ENCODE measurements at places on chromosomes 3 and 15.

DNA sequence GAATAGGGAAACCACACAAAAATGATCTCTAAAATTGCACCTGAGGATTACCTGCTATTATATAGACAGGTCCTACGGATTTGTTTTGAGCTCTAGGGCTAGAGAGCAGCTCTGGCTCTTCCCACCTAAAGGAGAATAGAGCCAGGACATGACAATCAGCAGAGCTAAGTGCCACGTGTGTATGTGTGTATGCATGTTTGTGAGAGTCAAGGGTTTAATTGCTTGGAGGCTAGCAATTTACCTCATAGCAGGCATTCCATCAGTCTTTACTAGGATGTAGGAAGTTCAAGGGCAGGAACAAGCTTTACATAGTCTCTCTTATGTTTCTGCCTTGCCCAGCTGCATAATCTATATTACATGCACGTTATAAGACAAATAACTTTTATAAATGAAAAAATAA is 498.2 kb downstream of the NSUN3 start:
- no peaks in the 10 kb centered on the region for H3K36me3 ChIP-seq
- no peaks in the 10 kb centered on the region for H3K27me3 ChIP-seq
- no peak for DNase-seq

DNA sequence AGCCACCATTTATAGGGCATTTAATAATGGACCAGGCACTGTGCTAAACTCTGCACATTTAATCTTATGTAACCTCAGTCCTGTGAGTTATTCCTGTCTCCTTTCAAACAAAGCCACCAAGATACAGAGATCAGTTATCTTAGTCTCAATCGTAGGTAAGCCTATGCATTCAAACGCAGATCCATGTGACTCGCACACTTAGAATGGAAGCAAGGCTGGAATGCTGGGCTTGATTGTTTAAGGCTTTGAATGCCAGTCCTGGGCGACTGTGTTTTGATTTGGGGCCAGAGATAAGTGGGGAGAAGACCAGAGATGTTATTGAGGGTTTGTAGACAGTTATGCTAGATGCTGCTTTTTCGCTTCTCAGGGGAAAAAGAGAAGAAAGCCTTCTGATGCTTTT is 22.2 kb downstream of the MED12L start:
- no peaks in the 10 kb centered on the region for H3K4me1 ChIP-seq
- no peak for DNase-seq
- H3K27me3 ChIP-seq = no peaks in the 10 kb centered on the region
- no peak overlapping the region for H3K27ac ChIP-seq

DNA sequence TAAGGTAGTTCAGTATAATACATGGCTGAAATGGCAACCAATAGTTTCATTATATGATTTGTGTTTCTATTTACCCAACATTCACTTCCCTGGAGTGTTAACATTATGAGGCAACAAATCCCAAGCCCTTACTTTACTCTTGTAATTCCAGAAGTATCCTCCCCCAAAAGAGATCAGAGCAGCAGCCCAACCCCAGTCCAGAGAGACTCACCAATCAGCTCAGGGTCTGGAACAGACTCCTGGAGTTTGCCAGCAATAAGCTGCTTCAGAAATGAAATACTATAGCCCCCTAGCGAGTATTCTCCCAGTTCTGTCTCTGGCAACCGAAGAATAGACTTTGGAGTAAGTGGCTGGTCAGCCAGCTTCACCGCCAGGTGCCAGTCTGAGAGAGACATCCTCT is 2.5 kb downstream of the UBL7 start:
- H3K4me1 ChIP-seq = peaks cover 15% of the 10 kb centered on the region
- H3K4me3 ChIP-seq = no peak overlapping the region
- H3K27ac ChIP-seq = no peak overlapping the region
- H3K27me3 ChIP-seq = no peaks in the 10 kb centered on the region
- H3K36me3 ChIP-seq = no peaks in the 10 kb centered on the region

- no peak overlapping the region for H3K27ac ChIP-seq
- no peak overlapping the region for H3K4me3 ChIP-seq
- no peaks in the 10 kb centered on the region for H3K36me3 ChIP-seq
These were observed 39.4 kb upstream of the LMOD3 start for GRCh38 chr3:69161587-69162307.

DNA sequence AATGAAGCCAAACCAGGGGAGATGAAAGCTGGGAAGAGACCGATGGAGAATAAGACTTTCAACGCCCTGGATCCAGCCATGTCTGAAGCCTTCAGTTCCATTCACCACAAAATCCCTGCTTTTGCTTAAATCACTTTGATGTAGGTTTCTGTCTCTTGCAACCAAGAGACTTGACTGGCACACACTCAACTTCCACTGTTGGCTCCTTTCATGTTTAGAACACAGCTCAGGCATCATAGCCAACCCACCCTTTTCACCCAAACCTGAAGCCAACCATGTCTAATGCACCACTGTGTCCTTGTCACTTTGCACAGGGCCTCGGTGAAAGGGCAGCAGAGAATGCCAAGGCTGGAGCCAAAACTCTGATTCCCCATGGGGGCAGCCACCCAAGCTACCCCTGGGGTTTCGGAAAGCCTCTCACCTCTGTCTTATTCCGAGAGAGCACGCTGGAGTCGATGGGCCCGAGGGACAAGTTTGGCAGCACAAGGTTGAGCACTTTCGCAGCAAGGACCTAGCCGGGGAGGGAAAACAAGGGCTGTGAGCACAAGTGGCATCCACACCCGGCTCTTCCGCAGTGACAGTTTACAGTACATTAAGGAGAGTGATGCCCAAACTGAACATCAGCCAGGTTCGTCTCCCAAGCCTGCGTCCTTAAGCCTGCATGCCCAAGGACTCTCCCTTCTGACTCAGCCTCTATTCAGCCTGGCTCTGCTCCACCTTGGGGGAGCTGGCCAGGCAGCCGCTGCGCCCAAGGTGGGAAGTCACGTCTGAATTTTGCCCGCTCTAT is 37.6 kb downstream of the ABTB1 start:
- no peaks in the 10 kb centered on the region for H3K4me1 ChIP-seq
- no peak overlapping the region for H3K27ac ChIP-seq
- no peak overlapping the region for H3K4me3 ChIP-seq
- no peak for DNase-seq

- no peak for DNase-seq
- no peak overlapping the region for H3K27ac ChIP-seq
- no peak overlapping the region for H3K4me3 ChIP-seq
- no peaks in the 10 kb centered on the region for H3K27me3 ChIP-seq
These were observed 203.0 kb upstream of the PDZRN3 start for GRCh38 chr3:73827725-73828211.

GRCh38 chr3:187735837-187736236 is 9.4 kb downstream of the BCL6 start:
- H3K4me1 ChIP-seq = peaks cover 12% of the 10 kb centered on the region
- no peaks in the 10 kb centered on the region for H3K36me3 ChIP-seq
- H3K27ac ChIP-seq = no peak overlapping the region
- no peak for DNase-seq
- H3K27me3 ChIP-seq = no peaks in the 10 kb centered on the region

GRCh38 chr15:25933456-25934158 is 70.5 kb upstream of the ATP10A start:
- peak; percentile 69 for DNase-seq
- H3K36me3 ChIP-seq = no peaks in the 10 kb centered on the region
- H3K4me1 ChIP-seq = no peaks in the 10 kb centered on the region
- no peaks in the 10 kb centered on the region for H3K27me3 ChIP-seq

GRCh38 chr15:100291106-100291505 is 50.7 kb downstream of the ADAMTS17 start:
- DNase-seq = no peak
- H3K4me3 ChIP-seq = no peak overlapping the region
- no peaks in the 10 kb centered on the region for H3K27me3 ChIP-seq
- H3K36me3 ChIP-seq = no peaks in the 10 kb centered on the region

- H3K36me3 ChIP-seq = no peaks in the 10 kb centered on the region
- no peak for DNase-seq
- no peak overlapping the region for H3K27ac ChIP-seq
- H3K4me3 ChIP-seq = no peak overlapping the region
- no peaks in the 10 kb centered on the region for H3K27me3 ChIP-seq
These were observed 443.9 kb downstream of the DIPK2A start for GRCh38 chr3:144415492-144415891.

DNA sequence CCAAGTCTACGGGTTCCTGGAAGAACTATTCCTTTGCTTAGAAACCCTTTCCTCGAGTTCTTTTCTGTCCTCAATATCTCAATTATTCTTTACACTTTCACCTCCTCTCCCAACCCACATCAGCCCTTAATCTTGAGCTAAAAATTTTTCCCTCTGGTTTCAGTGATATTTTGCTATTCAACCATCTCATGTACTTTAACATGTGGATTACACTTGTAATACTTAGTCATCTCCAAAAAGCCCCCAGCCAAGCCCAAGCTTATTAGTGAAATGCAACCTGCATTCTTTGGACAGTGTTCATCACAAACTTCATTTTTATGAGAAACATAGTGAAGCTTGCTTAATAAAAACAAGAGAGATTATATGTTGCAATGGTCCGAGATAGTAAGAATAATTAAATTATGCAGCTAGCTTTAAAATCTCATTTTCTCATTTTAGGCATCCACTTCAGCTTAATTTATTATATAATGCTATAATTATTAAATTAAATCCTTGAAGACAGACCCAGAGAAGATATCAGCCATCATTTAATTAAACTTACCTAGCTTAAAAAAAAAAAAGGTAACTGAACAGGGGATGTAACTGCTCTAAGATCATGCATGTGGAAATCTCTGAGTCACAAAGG is 534.5 kb upstream of the TBL1XR1 start:
- no peaks in the 10 kb centered on the region for H3K36me3 ChIP-seq
- DNase-seq = no peak
- no peak overlapping the region for H3K4me3 ChIP-seq
- H3K27me3 ChIP-seq = no peaks in the 10 kb centered on the region
- no peak overlapping the region for H3K27ac ChIP-seq

DNA sequence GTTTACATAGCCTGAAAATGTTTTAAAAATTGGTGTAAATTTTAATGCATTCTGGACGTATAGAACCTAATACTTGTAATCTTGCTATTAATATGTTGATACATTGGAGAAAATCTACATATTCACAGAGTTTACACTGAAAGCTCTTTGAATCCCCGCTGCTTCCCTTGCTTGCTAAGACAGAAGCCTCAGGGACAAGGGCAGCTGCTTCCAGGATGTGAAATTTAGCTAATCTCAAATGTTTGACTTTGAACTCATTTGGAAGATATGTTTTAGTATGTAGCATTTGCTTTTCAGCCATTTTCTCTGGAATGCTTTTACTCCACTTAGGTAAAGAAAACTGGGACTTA is 172.0 kb downstream of the RBMS3 start:
- H3K36me3 ChIP-seq = no peaks in the 10 kb centered on the region
- H3K4me3 ChIP-seq = no peak overlapping the region

- no peak overlapping the region for H3K27ac ChIP-seq
- H3K27me3 ChIP-seq = no peaks in the 10 kb centered on the region
- no peaks in the 10 kb centered on the region for H3K36me3 ChIP-seq
- no peak overlapping the region for H3K4me3 ChIP-seq
- H3K4me1 ChIP-seq = no peaks in the 10 kb centered on the region
These were observed 61.1 kb downstream of the PCCB start for GRCh38 chr3:136311261-136311660.

- H3K36me3 ChIP-seq = no peaks in the 10 kb centered on the region
- no peaks in the 10 kb centered on the region for H3K4me1 ChIP-seq
- no peak for DNase-seq
- H3K27me3 ChIP-seq = no peaks in the 10 kb centered on the region
These were observed 45.6 kb downstream of the LRRC3B start for GRCh38 chr3:26668171-26668570.

GRCh38 chr15:77840991-77841775 is 208.5 kb upstream of the LINGO1 start:
- no peaks in the 10 kb centered on the region for H3K27me3 ChIP-seq
- no peaks in the 10 kb centered on the region for H3K36me3 ChIP-seq
- no peak overlapping the region for H3K27ac ChIP-seq
- no peak for DNase-seq

- DNase-seq = no peak
- peaks cover 6% of the 10 kb centered on the region for H3K4me1 ChIP-seq
- H3K36me3 ChIP-seq = no peaks in the 10 kb centered on the region
- no peak overlapping the region for H3K27ac ChIP-seq
- H3K4me3 ChIP-seq = no peak overlapping the region
These were observed 5.5 kb downstream of the IFT80 start for GRCh38 chr3:160393346-160394008.

DNA sequence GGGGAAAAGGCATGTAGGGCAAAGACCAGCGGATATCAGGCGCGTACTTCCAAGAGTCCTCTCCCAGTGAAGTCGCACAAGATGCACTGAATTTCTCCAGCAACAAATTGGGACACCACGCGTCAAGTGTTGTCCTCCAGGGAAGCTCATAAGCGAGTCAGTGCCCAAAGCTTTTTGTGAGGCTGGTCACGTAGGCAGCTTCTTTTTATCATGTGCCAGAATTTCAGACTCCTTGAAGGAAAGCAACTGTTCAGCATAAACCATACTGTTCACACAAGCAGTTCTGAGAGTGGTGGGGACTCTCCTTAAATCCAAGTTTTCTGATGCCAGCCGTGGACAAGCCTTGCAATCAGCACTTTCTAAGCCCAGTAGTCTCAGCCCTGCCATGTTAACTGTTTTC is 10.1 kb upstream of the FSTL1 start:
- H3K4me1 ChIP-seq = no peaks in the 10 kb centered on the region
- H3K36me3 ChIP-seq = no peaks in the 10 kb centered on the region
- H3K27me3 ChIP-seq = no peaks in the 10 kb centered on the region
- DNase-seq = no peak

- no peaks in the 10 kb centered on the region for H3K27me3 ChIP-seq
- no peak overlapping the region for H3K27ac ChIP-seq
- no peak overlapping the region for H3K4me3 ChIP-seq
- H3K36me3 ChIP-seq = no peaks in the 10 kb centered on the region
- H3K4me1 ChIP-seq = peaks cover 12% of the 10 kb centered on the region
- DNase-seq = no peak
These were observed 9.9 kb downstream of the GPR15 start for GRCh38 chr3:98541695-98542094.

GRCh38 chr15:38941399-38941953 is 376.9 kb upstream of the RASGRP1 start:
- no peaks in the 10 kb centered on the region for H3K4me1 ChIP-seq
- no peaks in the 10 kb centered on the region for H3K36me3 ChIP-seq
- no peak overlapping the region for H3K27ac ChIP-seq
- H3K27me3 ChIP-seq = no peaks in the 10 kb centered on the region
- H3K4me3 ChIP-seq = no peak overlapping the region
- no peak for DNase-seq

DNA sequence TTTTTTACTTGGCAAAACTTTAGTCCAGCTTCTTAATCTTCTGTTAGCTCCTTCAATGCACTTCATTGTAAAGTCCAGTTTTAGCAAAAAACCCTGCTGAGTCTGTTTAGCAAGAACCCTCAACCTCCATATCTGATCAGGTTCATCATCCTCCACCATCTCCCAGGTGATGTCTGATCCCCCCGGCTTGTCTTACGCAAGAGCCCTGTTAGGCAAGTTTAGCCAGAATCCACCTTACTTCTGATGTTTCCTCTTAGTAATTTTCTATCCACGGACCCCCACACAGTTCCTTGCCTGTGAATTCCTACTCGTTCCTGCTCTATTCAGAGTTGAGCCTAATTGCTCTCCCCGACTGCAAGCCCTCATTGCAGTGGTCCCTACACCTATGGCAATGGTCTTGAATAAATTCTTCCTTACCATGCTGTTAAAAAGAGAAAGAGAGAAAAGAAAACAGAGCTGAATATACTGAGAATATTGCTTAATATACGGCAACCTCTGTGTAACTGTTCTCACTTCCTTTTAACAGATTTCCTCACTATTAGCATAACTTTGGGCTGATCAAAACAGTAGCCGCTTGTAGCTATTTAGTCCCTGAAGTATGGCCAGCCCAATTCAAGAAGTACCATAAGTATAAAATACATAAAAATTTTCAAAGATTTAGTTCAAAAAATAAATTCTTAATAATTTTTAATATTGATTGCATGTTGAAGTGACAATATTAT is 78.7 kb upstream of the MME start:
- DNase-seq = no peak
- no peak overlapping the region for H3K4me3 ChIP-seq
- H3K27me3 ChIP-seq = no peaks in the 10 kb centered on the region
- no peaks in the 10 kb centered on the region for H3K36me3 ChIP-seq
- H3K4me1 ChIP-seq = no peaks in the 10 kb centered on the region
- H3K27ac ChIP-seq = no peak overlapping the region

Data from naive thymus-derived CD4-positive, alpha-beta T cell (primary cell).